ENCODE measurements at places on chromosomes 4 and X.

GRCh38 chrX:41332408-41333002 is 1.5 kb upstream of the DDX3X start:
- DNase-seq, result no peak

DNA sequence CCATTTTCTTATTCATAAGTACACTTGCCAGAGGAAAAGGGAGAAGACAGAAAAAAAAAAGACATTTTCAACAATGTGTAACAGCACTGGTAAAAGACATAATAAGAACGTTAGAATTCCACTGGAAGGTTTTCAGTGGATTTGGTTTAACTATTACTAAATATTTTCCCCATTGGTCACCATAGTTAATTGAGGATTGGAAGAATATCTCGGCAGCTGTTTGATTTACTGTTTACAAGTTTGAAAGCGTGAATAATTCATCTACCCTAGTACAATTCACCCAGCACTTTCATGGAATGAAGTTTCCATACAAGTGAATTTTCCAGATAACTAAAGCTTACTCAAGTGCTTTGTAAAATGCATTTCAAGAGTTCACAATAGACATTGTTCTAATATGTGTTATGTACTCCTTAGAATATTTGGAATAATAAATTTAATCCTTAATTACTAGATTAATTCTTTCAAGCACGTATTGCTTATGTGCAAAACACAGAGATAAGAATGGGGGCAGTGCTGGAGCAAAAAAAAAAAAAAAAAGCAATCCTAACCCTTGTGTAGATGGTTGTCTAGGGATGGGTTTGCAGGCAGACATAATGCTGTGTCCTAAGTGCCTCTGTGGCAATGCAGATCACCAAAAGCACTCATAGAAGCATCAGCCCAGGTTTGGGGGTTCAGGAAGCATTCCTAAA is 57.1 kb downstream of the ENPEP start:
- DNase-seq, result no peak

- DNase-seq, result no peak
Observed at GRCh38 chrX:39174772-39175417, 373.6 kb downstream of the MID1IP1 start.

DNA sequence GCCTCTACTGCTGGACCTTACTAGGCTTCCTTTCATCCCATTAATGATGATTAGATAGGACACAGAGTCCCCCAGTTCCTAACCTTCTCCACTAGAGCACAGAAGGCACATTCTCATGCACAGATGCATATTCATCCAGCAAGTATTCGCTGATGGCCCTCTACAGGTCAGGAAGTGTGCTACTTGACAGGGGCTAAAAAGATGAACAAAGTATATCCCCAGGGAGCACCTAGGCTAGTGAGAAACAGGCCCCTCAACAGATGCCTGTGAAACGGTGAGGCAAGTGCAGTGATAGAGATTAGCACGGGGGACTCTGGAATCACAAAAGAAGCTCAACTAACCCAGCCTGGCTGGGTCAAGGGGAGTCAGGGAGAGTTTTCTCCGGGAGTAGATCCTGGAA is 95.8 kb downstream of the MGST2 start:
- peak; percentile 33 for DNase-seq

GRCh38 chrX:24427747-24428019 is 37.4 kb upstream of the PDK3 start:
- DNase-seq, result no peak

DNA sequence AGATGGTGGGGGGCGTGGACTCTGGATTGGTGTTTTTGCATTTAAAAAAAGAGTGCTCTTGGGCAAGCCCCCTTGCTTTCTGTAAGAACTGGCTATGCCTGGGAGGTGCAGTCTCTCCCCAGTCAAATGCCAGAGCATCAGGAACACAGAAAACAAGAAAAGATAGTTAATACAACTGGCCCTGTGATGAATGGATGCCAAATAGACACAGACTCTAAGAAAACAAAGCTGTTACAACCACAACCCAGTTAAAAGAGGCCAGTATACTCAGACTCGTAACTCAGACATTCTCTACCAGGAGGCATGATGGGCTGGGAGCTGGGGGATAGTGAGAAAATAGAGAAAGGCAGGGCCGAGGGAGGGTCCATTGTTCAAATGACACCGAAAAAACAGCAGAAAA is 32.5 kb upstream of the C1QTNF7 start:
- DNase-seq, result no peak

GRCh38 chr4:38666766-38667084 is 2.7 kb downstream of the KLF3 start:
- DNase-seq, result no peak

DNA sequence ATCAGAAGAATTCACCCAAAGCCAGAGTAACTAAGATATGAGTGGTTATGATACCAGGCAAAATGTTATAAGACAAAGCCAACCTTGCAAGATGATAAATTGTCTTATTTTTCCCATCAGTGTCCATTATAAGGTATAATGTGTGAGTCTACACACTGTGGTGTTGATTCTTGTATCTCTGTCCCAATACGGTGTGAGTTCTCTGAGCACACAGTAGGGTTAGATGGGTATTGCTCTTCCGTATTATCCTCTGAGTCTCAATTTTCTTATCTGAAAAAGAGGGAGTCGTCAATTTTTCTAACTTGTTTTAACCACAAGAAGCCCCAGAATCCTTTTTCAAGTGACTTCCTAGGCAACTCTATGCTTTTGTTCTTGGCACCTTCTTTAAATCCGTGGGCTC is 69.9 kb downstream of the HMGB2 start:
- DNase-seq, result no peak

- no peak for DNase-seq
Observed at GRCh38 chrX:97609357-97609756, 725.6 kb downstream of the RPA4 start.

- DNase-seq, result peak; percentile 34
Observed at GRCh38 chrX:118254611-118255010, 91.3 kb upstream of the WDR44 start.

- no peak for DNase-seq
Observed at GRCh38 chr4:80042821-80043220, 30.2 kb downstream of the ANTXR2 start.

GRCh38 chr4:82715731-82716617 is 82.6 kb downstream of the SCD5 start:
- no peak for DNase-seq

GRCh38 chrX:31893525-31893924 is 821.7 kb upstream of the FTHL17 start:
- no peak for DNase-seq

DNA sequence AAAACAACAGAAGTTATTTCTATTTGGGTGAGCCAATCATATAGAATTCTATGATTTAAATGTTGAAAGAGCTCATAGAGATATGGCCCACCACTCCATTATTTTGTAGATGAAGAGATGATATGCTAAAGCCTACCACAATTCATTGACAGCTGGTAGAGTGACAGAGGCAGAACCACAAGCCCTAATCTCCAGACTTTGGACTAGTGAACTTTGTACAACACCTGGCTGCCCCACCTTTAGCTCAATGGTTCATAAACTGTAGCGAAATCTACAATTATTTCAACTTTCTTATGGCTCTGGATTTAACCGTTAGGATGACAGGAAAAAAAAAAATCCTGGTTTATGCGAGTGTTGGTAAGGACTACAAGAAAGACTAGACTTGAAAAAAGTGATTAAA is 50.9 kb downstream of the PRKG2 start:
- DNase-seq, result no peak

DNA sequence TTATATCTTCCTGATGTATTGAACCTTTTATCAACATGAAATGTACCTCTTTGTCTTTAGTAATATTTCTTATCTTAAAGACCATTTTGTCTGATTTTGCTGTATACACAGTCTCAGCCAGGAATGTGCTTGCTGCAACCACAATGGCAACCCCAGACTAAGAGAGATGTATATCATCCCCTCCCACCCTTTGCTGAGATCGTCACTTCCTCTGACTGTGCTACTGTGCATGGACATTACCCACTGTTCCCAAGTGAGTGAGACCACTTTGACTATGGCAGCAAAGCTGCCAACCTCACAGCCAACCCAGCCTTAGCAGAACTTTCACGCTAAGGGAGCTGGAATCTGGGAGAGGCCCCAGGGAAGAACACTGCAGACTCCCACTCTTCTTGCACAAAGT is 46.0 kb downstream of the EIF2S3 start:
- DNase-seq, result no peak

- no peak for DNase-seq
Observed at GRCh38 chr4:22688236-22688635, 4.5 kb upstream of the GBA3 start.

GRCh38 chrX:50114113-50114512 is 86.7 kb downstream of the AKAP4 start:
- DNase-seq, result no peak

- DNase-seq, result no peak
Observed at GRCh38 chr4:84606645-84607044, 23.7 kb downstream of the CDS1 start.

GRCh38 chr4:12902735-12903134 is 581.4 kb downstream of the RAB28 start:
- no peak for DNase-seq

- DNase-seq, result no peak
Observed at GRCh38 chr4:134955059-134955458, 753.5 kb upstream of the PABPC4L start.

DNA sequence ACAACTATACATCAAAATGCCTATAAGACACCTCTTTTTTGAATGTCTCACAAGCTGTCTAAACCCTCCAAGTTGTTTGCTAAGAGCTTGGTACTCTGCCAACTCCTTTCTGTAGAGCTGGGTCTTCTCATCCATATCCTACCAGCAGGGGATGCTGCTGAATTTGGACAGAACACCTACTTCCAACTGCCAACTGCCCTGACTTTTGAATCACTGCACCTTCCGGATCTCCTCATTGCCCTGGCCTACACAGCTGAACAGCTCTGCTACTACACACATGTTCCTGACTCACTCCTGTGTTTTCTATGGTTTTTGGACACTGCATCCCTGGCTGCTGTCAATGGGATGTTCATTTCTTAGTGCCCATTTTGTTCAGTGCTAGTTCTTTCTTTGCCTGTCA is 18.7 kb downstream of the FAM184B start:
- DNase-seq, result peak; percentile 43

- no peak for DNase-seq
Observed at GRCh38 chr4:146063143-146063542, 112.4 kb upstream of the LSM6 start.

- DNase-seq, result no peak
Observed at GRCh38 chrX:44459501-44459900, 83.2 kb downstream of the FUNDC1 start.

- DNase-seq, result no peak
Observed at GRCh38 chrX:13662355-13662791, 9.4 kb downstream of the TCEANC start.

GRCh38 chrX:110671068-110671803 is 124.4 kb downstream of the CHRDL1 start:
- no peak for DNase-seq

GRCh38 chr4:185096032-185096653 is 46.9 kb upstream of the SLC25A4 start:
- peak; percentile 30 for DNase-seq

DNA sequence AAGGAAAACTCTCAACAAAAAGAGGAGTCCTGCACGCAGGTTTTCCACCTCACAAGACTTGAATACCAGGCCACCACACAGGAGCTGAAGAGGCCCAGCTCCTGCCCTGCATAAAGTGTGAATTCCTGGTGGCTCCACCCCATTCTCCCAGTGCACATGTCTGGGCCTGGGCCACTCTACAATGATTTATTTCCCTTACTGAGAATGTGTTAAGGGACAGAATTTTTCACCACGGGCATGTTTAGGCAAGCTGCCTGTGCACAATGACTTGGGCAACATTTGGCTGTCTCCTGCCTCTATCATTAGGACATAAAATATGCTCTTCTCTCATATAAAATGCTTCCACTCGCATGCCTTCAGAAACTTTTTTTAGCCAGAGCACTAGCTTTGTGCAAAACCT is 197.1 kb downstream of the SLC7A11 start:
- DNase-seq, result no peak

- no peak for DNase-seq
Observed at GRCh38 chr4:121392426-121393086, 11.7 kb upstream of the QRFPR start.

DNA sequence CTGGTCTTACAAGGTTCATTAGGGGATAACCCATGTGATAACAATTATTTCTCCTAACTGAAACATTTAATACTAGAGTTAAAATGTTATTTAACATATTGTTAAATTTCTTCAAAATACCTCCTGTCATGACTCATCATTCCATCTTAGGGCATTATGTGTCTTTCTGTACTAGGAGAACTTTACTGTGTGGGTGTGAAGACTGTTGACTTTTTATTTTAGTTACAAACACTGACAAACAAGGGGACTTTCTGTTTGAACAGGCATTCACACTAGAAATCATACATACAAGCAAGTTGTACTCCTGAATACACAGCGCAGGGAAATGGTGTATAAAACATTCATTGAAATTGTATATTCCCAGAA is 175.9 kb downstream of the FBXW7 start:
- no peak for DNase-seq

GRCh38 chr4:85659610-85660218 is 184.8 kb downstream of the ARHGAP24 start:
- DNase-seq, result no peak

GRCh38 chr4:123055943-123056342 is 133.5 kb upstream of the NUDT6 start:
- DNase-seq, result no peak

DNA sequence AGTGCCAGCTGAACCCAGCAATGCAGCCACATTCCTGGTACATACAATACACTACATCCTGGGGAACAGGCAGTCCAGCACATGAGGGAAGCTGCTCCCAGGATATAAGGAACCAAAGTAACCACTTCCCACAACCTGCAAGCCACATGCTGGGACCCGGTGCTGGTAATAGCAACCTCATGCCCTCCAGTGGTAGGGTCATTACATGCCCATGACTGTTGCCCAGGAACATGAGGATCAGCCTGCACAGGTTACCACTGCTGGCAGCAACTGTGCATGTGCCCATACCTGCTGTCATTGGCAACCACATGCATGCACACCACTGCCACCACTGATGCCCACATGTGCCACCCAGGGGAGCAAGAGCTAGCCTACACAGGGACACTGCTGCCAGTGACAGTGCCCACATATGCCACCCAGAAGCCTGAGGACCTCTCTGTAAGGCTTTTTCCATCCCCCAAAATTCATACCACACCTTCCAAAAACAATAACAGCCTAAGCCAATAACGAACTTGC is 1982.5 kb downstream of the ARAP2 start:
- DNase-seq, result no peak

- peak; percentile 54 for DNase-seq
Observed at GRCh38 chr4:742742-743311, 37.2 kb downstream of the PCGF3 start.

DNA sequence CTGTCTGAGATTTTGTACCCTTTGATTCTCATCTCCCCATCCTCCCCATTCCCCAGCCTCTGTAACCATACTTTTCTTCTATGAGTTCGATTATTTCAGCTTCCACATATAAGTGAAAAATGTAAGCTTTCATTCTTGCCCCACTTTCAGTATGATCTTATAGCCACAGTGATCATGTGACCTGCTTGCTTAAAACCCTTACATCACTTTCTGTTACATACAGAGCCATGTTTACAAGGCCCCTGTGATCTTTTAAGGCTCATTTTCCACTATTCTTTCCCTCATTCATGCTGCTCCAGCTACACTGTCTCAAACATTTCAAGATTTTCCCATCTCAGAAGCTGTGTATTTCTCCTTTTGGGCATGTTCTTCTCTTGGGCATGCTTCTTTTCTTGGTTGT is 147.7 kb downstream of the DCK start:
- no peak for DNase-seq

GRCh38 chr4:52997132-52997416 is 135.0 kb downstream of the RASL11B start:
- DNase-seq, result no peak

GRCh38 chr4:188372829-188373228 is 233.6 kb downstream of the TRIML1 start:
- peak; percentile 24 for DNase-seq

- no peak for DNase-seq
Observed at GRCh38 chr4:175616287-175616686, 195.8 kb downstream of the GPM6A start.
